HuH-7 (cell line): ENCODE measurements at places on chromosomes 12 and 14.

DNA sequence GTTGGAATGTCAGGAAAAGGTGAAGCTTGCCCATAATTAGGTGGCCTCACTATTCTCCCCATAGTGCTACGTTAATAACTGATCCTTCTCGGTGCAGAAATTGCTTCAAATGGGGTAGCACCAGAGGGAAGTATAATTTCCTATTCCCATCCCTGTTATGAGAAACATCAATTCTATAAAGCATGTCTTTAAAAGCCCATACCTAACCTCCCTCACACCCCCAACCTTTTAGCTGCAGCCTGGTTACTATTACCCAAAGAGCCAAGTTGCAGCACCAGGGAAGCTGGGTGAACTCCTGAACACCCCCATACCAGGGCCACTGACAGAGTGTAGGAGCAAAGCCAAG is 15.2 kb downstream of the RBM23 start:
- DNase-seq = no peak

DNA sequence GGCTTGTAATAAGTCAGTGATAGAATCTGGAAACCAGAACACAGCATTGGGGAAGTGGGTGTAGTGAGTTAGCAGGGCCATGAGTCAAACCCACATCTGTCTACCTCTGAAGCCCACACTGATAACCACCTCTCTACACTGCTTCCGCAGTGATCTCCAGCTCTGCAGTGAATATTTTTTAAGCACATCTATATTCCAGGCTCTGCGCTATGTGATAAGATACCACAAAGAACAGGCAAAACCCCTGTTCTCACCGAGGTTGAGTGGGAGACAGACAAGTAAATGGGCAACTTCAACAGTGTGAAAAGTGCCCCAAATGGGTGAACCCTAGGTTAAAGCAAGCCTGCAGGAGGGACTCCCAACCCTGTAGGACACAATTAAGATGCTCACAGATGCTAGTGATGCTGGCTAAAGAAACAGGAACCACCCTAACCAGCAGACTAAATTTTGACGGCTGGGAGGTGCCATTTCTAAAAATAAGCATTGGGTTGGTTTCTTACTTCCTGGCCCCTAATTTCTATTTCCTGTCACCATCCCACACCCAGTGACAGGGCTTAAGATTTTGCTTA is 375.0 kb downstream of the DPF3 start:
- no peak for DNase-seq

- DNase-seq = no peak
These were observed 151.3 kb downstream of the RAD51B start for GRCh38 chr14:67970923-67971322.

- DNase-seq = peak; percentile 48
These were observed 133.8 kb upstream of the NUDT4 start for GRCh38 chr12:93243689-93244513.

DNA sequence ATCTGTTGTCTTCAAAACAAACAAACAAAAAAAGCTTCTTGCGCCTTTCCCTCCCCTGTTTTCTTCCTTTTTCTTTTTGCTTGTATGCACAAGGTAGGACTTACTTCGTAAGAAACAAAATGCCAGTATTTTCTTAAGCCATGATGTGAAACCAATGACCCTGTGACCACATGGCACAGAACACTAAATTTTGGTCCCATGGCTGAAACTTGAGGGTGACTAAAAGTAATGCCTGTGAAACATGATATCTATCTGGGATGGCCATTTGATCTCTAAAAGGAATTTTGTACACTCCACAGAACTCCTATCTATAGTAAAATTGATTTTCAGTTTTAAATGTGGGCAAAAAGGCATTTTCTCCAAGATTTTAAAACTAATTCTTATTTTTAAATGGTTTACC is 63.6 kb downstream of the PAPOLA start:
- DNase-seq = no peak

DNA sequence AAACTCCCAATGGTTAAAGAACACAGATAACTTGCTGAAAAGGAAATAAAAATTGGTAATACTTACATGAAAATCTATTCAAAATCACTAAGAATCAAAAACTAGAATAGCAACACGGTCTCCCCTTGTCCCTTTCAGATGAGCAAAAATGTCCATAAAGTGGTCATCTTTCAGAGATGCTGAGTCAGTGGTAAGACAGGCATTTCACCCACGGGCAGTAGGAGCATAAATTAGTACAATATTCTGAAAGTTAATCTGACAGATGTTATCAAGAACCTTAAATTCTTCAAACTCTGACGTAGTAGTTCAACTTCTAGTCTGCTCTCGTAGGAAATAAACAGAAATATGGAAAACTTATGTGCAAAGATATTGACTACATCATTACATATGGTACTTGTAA is 33.1 kb upstream of the GNPNAT1 start:
- DNase-seq = no peak

DNA sequence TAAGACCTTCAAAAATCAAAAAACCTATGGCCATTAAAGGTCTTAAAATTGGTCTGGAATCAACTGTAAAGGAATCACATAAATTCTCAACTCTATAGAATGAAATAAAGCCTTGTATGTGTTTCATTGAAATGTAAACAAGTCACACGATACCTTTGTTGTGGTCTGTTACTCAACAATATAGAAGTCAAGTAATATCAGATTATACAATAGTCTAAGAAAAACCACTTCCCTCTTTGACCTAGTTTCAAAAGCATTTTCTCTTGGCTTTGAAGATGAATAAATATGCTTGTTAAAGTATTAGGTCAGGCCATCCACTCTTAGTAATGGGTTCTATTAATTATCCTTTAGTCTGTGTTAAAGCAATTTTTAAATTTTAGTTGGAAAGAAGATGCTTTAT is 79.8 kb upstream of the DIO2 start:
- no peak for DNase-seq

GRCh38 chr12:132239796-132240668 is 89.4 kb downstream of the GALNT9 start:
- DNase-seq = no peak

DNA sequence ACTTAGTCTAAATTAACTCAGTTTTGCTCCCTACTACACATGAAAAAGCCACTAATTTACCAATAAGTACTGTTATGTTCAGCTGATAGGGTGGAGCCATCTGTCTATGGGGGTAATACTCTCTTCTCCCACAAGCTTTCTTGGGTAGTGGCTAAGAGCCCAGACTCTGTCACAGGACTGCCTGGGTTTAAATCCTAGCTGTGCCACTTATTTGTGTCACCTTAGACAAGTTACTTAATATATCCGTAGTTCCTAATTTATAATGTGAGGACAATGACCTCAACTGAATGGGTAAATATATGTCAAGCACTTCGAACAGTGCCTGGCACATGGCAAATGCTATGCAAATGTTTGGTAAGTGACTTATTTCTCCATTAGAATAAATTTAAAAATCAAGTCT is 185.6 kb downstream of the DACT1 start:
- no peak for DNase-seq

- DNase-seq = no peak
These were observed 107.4 kb upstream of the RGS6 start for GRCh38 chr14:71824816-71825215.

- DNase-seq = no peak
These were observed 890 bp downstream of the AVPR1A start for GRCh38 chr12:63149909-63150712.

DNA sequence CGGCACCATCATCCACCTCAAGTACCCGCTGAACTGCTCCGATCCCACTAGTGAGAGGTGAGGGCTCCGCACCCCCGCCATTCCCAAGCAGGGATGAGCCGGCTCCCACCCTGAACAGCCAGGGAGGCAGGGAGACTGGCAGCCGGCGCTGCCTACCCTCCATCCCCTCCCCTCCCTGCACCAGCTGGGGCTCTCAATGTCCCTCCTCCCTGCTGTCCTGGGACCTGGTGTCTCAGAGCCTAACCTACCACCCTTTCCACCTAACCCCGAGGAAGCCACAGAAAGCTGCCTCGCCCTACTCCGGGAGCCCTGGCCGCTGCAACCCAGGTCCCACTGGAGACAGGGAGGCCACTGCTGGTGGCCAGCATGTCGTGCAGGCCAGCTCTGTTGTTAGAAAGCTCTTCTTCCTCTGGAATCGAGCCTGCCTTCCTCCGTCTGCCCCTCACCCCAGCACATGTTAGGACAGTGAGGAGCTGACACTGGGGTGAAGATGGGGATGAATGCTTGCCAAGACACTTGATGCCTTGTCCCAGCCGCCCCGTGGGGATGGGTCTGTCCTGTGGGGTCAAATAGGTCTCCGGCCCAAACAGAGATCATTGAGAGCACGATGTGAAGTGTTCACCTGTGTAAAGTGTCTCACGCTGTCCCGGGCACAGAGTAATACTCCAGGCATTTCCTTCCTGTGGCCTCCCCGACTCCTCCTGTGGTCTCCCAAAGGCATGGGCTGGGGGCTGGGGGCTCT is 1.1 kb downstream of the PTPN6 start:
- no peak for DNase-seq

GRCh38 chr12:114409852-114410600 is 4.1 kb upstream of the TBX5 start:
- DNase-seq = no peak

DNA sequence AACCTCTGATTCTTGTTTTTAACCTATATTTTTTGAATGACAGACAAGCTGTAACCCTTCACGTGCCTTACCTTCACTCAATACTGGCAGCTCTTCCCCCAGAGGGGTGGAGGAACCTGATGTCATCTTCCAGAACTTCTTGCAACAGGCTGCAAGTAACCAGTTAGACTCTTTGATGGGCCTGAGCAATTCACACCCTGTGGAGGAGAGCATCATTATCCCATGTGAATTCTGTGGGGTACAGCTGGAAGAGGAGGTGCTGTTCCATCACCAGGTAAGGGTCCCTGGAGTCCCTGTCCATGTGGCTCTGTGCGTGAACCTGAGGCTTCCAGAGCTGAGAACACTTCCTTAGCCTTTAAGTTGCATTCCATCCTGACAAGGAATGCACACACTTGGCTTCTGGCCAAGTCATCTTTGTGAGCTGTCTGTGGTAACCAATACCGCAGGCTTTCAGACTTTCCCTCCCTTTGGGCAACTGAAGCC is 22.7 kb downstream of the TRAFD1 start:
- DNase-seq = no peak

DNA sequence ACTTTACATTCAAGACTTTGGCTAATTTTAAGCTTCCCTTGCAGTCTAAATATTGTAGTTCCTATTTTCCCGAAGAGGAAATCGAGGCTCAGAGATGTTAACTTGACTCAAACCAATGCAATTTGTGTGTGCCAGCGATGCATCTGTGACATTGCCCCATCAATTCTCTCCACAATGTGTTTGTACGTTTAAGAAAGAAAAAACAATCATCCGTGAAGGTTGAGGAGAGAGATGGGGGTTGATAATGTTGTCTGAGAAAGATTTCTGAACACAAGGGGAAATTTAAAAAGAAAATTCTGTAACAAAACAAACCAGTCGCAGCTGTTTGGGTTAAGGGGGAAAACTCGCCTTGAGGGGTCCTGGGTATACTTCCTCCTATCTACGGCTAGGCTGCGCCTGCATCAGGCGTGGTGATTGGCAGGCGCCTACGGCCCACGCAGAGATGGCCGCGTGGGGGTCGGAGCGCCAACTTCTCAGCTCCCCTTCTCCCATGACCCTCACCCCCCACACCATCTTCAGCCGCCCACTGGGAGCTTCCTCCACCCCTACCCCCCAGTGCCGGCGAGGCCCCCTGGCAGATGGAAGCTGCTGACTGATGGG is 12.3 kb downstream of the SIX1 start:
- DNase-seq = no peak

- DNase-seq = no peak
These were observed 117.2 kb upstream of the DNM1L start for GRCh38 chr12:32561931-32562341.

- no peak for DNase-seq
These were observed 20.7 kb upstream of the TAS2R14 start for GRCh38 chr12:10959804-10960203.

DNA sequence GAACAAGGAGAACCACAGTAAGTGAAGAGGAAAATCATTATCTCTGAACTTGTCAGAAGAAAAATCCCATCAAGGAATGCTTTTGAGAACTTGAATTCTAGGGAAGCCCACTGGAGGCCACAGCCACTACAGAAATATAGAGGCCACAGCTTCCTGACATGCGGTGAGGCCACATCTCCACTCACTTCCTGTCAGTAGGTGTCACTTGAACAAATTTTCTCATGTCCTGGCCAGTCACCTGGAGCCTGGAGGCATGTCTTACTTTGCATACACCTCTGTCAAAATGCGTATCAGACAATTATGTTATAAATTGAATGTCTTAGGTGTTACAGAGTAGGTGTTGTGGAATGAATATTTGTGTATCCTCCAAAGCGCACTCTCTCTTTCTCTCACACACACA is 370.3 kb downstream of the DAD1 start:
- DNase-seq = no peak

DNA sequence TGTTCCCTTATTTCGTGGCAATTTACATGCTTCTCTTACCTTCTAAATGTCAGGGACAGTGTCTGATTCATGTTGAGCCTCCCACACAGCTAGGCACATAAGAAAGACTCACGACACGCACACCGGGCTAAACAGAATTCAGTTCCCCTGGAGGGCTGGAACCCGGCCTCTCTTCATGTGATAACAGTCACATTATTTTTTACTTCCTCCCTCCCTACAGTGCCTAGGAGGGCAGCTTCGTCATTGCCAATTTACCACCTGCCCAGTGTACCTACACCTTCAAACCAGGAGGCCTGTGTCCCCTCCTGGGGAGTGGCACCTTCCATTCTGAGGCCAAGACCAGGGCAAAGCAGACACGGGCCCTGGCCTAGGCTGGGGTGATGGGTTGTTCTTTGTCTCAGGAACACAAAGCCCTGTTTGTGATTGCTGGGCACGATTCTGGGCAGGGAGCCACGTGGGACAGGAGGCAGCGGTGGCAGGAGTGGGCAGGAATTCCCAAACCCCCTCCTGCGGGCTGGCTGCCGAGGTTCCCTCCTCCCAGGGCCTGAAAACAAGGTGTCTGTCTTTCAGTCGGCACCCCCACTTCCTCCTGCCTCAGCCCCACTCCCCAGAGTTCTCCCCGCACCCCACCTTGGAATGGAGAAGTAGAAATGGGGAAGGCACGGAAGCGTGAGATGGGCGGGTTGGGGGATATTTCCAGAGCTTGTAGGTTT is 6.8 kb upstream of the RASAL1 start:
- no peak for DNase-seq

- no peak for DNase-seq
These were observed 153.4 kb downstream of the FUT8 start for GRCh38 chr14:65565948-65566347.

DNA sequence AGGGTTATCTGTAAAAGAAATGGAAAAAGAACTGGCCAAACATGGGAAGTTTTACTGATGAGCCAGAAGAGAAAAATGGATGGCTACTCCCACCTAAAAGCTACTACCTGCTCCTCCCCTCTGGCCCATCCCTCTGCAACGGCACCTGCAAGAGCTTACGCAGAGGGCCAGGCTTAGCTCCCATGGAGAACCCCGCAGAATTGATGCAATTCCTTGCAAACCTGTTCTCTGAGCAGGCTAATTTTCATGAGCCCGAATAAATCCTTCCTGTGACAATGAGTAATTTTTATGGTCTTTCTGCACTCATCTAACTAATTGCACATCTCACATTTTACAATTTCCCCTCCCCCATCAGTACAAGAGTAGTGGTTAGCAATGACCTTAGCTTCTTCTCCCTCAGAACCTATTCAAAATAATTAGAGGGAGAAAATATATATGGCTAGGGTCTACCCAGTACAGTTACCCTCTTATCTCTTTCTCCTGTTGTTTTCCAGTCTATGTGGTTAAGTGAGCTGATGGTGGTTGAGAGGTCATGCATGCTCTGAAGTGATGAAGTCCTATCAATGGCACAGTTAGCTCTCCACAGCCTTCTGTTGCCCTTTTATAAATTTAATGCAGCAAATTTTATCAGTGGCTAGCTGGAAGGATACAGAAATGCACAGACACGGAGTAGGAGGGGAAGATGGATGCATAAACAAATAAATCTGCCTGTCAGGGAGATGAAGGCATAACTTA is 67.7 kb upstream of the NTF3 start:
- no peak for DNase-seq

GRCh38 chr12:71581206-71581605 is 82.4 kb downstream of the ZFC3H1 start:
- DNase-seq = no peak
